ENCODE measurements at places on chromosomes 7 and 10.

DNA sequence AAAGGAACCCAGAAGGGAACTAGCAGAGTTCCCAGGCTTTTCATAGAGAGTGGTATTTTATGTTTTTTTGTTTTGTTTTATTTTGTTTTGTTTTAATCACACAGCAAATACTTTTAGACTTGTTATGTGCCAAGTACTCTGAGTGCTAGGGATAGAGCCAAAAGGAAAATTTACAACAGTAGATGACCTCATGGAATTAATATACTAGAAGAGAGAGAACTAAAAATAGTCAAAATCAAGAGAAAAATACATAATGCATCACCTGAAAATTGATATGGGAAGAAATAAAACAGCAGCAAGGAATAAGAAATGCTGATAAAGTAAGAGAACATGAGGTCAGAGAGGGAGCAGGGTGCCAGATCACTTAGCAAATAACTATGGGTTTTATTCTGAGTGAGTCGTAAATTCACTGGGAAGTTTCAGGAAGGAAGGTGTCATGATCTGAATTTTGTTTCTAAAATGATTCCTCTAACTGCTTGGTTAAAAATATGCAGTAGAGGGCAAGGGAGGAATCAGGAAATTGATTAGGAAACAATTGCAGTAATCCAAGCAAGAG lies 351.0 kb downstream of the ANKRD7 start:
- no peak for DNase-seq

DNA sequence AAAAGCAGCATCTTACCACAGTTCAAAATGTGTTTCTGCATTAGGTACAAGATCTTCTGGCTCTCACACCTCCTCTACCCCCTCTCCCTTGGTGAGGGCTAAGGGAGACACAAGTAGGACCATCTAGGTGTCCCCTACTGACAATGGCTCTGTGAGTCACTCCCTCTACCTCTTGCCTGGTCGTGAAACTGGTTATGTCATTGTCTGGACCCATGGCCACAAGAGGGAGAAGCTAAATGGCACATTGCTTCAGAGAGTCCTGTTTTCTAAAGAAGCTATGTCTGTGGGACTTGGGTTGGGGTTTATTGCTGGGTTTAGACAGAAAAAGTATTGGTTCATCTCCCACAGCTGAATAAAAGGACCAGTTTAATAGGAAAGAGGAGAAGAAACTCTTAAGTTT lies 4.0 kb upstream of the PLXNA4 start:
- no peak for DNase-seq

DNA sequence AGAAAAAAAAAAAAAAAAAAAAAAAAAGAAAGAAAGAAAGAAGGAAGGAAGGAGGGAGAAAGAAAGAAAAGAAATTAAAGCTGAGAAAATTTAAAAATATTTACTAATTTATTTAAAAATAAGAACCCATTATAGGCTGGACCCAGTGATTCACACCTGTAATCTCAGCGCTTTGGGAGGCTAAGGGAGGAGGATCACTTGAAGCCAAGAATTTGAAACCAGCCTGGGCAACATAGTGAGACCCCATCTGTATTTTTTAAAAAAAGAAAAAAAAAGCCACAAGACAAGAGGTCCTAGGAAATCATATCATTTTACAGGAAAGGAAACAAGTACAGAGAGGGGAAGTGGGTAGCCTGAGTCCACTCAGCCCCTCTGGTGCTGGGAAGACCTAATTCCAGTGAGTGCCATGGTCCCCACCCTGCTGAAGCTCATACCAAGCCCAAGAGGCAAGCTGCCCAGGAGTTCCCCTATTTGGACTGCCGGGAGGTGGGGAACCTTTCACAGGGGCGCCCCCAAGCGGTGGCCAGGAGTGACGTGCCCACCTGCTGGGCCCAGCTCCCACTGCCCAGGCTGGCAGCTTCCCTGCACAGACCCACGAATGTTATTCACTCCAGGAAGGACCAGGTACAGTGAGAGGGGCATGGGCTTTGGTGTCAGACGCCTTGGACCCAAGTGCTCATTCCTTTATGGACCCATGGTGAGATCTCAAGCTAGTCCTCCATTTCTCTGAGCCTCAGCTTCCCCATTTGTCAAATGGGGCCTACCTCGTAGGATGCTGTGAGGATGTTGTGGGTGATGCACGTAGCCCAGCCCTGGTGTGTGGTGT lies 133.6 kb downstream of the ZMIZ1 start:
- DNase-seq, result peak; percentile 6

DNA sequence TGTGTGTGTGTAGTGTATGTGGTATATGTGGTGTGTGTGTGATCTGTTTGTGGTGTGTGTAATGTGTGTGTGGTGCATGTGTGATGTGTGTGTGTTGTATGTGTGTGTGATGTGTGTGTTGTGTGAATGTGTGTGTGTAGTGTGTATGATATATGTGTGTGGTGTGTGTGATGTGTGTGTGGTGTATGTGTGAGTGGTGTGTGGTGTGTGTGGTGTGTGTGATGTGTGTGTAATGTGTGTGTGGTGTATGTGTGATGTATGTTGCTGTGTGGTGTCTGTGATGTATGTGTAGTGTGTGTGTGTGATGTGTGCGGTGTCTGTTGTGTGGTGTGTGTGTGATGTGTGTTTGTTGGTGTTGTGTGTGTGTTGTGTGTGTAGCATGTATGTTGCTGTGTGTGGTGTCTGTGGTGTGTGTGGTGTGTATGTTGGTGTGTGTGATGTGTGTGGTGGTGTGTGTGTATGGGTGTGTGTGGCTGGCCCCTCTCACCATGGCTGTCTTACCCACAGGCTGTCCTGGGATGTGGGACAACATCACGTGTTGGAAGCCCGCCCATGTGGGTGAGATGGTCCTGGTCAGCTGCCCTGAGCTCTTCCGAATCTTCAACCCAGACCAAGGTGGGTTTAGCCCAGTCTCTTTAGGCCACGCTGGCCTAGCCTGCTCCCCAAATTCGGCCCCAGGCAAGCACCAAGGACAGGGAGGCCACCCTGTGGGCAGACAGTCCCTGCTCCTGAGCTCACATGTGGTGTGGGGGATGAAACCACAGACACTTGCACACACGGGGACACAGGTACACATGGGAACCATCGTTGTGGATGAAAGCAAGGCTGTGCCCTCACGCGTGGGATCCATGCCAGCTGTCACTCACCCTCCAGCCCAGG lies 25.6 kb downstream of the ADCYAP1R1 start:
- DNase-seq, result no peak

GRCh38 chr10:28125701-28126100 lies 126.8 kb upstream of the ODAD2 start:
- DNase-seq, result no peak

All from SW 1271 (cell line).